ENCODE measurements at places on chromosomes 5 and 9.

GRCh38 chr9:20844916-20845315 lies 160.9 kb downstream of the FOCAD start:
- DNase-seq: no peak

DNA sequence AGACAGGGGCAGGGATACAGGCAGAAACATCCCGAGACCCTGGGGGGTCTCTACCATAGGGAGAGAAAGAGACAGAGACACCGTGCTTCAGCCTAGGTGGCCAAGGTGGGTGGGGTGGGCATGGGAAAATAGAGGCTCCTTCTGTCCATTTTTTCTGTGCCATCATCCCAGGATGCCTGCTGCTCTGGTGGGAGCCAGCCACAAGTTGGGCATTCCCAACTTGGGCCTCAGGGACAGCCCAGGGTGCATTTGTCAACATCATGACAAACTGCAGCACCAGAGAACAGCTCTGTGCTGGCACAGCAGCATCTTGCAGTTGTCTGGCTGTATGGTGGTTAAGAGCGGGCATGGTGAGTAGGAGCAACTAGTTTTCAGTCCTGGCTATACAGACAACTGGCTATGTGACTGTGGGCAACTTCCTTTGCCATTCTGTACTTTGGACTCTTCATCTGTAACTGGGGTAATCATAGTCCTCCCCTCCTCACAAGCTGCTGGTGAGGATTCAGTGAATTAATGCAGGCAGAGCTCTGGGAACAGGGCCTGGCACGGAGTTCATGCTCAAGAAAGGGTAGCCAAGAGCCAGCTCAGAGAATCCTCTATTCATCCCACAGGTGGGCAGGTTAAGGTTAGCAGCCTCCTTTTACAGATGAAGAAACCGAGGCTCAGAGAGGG lies 100.4 kb downstream of the RGS3 start:
- no peak for DNase-seq

DNA sequence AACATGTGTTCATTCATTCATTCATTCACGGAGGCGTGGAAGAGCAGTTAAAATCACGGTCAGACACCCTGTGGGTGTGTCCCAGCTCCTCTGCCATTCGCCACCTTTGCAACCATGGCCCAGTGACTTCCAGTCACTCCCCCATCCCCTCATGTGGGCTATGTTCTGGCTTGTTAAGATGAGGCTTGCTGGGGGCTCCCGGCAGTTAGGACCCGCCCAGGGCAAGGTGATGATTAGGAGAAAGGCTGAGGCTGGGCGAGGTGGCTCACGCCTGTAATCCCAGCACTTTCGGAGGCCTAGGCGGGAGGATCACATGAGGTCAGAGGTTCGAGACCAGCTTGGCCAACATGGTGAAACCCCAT lies 24.9 kb upstream of the PTGES start:
- no peak for DNase-seq

DNA sequence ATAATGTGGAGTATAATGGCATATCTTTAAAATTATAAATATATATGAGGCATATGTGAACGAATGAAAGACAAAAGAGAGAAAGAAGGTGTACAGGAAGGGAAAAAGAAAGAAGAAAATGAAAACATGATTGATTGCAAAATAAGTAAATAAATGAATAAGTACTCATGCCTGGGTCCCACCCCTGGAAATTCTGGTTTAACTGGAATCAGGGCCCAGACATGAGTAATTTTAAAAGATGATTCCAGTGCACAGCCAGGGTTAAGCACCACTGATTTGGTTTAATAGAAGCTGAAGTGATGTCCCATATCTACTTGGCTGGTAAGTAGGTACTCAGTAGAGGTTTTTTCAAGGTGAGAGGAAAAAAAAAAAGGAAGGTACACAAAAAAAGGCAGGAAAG lies 34.0 kb upstream of the HOMER1 start:
- no peak for DNase-seq
